ENCODE measurements at places on chromosomes 7 and 10.

DNA sequence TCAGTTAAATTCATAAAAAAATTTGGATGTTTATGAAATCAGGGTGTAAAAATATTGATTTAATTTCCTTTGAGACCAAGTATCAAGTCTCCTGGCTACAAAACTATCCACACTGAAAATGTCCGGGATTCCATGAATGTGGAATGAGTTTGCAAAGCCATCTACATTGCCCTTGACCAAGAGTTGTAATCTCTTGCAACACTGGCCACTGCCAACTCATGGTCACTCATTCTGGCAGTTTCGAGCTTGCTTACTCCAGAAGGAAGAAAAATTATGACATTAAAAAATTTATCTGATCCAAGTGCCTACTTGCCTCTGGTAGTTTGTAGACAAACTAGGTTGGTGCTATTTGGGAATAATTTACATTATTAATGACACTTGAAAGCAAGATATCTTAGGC lies 84.2 kb downstream of the NPY start:
- no peak for DNase-seq

GRCh38 chr7:70619130-70619529 lies 512.8 kb upstream of the GALNT17 start:
- no peak for DNase-seq

GRCh38 chr7:3439333-3440030 lies 138.4 kb downstream of the SDK1 start:
- DNase-seq = peak; percentile 50

DNA sequence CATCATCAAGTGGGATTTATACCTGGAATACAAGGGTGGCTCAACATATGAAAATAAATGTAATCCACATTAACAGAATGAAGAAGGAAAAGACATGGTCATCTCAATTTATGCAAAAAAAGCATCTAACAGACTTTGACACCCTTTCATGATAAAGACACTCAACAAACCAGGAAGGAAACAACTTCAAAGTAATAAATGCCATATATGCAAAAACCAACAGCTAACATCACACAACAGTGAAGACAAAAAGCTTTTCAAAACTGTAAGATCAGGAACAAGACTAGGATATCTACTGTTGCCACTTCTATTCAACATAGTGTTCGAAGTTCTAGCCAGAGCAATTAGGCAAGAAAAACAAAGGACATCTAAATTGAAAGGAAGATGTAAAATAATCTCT lies 22.9 kb downstream of the TNPO3 start:
- DNase-seq = no peak

GRCh38 chr7:142553216-142553615 lies 196.1 kb upstream of the PRSS1 start:
- no peak for DNase-seq

DNA sequence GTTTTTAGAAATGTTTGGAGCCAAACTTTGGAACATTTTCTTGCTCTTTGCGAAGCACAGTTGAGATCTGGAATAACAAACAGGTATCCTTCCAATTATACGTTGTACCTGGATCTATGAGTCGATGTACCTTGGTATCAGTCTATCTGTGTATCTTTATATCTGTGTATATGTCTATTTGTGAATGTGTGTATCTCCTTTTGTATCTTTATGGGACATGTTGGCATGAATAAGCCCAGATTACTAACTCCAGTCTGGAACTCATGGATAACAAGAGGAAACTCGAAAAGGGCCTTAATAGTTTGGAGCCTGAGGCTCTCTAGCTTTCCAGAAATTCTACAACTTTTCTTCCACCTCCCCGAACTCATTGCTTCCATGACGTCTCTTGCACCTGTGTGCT lies 490.0 kb downstream of the GATA3 start:
- no peak for DNase-seq

DNA sequence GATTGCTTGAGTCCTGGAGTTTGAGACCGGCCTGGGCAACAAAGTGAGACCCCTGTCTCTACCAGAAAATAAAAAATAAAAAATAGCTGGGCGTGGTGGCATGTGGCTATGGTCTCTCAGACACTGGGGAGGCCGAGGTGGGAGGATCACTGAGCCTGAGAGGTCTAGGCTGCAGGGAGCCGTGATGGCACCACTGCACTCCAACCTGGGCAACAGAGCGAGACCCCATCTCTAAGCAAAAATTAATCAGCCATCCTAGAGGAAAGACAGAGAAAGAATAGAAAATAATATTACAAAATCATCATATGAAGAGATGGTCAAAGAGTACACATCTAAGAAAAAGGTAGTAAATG lies 4.9 kb upstream of the EPHB4 start:
- no peak for DNase-seq

DNA sequence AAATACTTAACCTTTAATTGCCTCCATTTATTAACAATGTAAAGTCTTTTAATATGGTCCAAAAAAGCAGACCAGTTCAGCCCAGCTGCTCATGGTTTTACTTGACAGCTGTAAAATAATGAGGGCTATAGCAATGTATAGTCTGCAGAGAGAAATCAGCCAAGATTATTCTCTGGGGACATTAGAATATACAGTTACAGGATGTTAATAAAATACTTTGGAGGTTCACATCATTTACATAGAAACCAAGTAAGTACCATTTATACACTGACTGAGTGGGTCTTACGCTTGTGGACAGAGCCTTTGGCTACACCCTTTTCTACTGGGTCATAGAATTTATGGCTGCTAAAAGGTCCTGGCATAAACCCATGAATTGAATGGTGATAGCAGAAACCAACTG lies 340.7 kb upstream of the CELF2 start:
- DNase-seq = no peak

DNA sequence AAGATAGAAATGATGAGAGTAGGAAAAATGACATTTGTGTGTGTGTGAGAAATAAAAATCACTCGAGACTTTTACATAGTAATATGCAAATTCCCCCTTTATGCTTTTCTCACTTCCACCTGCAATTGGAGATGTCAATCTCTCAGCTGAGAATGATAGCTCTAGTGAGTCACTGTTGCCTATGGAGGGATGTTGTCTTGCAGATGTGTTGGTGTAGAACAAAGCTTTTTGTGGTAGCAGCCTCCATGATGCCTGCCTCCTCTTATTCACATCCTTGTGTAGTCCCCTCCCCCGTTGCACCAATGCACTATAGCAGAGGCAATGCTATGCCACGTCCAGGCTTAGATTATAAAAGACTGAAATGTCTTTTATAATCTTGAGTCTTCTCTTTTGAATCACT lies 33.8 kb downstream of the SPAG6 start:
- no peak for DNase-seq

- no peak for DNase-seq
Measured at GRCh38 chr7:69654849-69655707, 56.8 kb downstream of the AUTS2 start.

DNA sequence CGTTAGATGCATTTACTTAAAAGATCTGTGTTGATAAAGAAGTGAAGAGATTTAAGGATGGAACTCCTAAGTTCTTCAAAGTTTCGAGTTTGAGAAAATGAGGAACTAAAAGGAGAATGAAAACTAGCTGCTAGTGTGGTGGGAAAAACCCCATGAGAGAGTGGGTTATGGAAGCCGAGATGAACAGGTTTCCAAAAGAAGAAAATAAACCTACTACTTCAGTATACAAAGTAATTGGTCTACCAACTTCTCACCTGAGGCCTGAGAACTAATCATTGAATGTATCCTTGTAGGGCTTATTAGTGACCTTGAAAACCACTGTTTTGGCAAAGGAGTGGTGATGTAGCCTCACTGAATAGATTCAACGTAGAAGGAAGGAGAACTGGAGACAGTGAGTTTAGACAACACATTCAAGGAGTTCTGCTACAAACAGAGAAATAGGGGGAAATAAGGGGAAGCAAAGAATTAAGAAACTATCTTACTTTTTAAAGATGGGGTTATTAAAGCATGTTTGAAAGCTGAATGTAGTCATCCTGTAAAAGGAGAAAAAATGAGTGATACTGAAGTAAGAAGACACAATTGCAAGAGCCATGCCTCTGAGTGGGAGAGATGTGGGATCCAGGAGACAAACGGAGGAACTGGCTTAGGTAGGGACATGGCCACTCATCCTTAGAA lies 50.8 kb downstream of the CH25H start:
- DNase-seq = no peak

- DNase-seq = no peak
Measured at GRCh38 chr10:5524641-5525560, at the start of gene CALML3. Gene CALML3 (plus strand): TSS chr10:5524961. CDS start chr10:5525086, 125 bp downstream.

DNA sequence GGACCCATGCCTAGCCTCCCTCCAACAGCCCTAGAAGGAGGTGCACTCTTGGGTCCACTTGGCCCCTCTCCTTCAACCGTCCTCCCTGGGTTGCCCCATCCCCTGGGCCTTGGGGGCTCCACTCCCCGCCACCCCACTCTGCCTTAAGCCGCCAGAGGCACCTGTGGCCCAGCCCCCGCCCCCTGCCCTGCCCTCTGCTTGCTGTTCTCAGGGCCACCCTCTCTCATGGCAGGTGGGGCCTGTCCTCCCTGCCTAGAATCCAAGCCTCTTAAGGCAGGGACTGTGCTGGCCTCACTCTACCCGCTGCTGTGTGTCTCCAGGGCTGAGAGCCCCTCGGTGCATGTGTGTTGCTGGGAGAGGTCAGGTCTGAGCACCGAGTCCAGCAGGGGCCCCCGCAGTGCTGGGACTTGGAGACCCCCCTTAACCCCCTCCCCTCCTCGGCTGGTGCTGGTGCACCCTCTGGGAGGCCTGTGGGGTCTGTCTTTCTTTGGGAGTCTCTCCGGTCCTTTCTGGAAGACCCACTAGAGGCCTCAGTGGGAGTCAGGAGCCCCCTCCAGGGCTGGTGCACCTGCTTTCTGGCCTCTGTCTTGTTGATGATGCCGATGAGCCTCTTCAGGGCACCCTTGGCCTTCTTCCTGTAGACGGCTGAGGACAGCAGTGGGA lies 43.8 kb downstream of the CFAP46 start:
- DNase-seq = no peak

GRCh38 chr7:128884561-128885369 lies 22.1 kb downstream of the ATP6V1F start:
- no peak for DNase-seq

- peak; percentile 49 for DNase-seq
Measured at GRCh38 chr7:112869111-112869774, 79.0 kb upstream of the TMEM168 start.

DNA sequence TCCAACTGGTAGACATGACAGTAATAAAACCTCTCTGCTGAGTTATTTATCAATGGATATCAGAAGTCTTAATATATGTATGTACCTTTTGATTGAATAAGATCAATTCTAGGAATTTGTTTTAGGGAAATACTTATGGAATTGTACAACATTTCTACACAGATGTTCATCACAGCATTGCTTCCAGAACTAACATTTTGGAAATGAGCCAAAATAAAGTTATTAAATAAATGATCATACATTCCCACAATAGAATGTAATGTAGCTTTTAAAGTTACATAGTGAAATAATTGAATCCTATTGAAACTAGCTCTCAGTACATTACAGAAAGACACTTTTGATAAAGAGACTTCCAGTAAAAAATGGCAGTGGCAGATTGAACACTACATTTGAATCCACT lies 481.6 kb upstream of the LRRN3 start:
- DNase-seq = no peak

DNA sequence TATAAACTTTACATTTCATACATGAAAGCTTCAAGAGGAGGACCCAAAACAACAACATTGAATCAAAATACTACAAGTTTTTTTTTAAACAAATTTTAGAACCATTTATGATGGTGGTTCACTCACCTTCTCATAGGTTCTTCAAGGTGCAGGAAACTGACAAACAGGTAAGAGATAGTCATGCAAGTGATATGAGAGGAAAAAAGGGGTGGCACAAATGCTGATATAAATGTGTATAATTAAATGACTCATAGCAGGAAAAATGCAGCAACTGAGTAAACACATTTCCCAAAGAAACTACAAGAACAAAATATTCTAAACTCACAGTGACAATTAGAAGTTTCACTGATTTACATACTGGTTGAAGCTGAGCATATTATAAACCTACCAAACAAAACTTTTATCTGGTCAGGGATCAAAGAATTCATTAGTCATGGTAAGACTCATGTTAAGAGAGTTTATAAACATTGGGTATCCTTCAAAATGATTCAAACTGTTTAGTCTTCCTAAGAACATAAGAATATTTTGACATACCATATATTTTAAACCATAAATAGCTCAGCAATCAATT lies 14.1 kb downstream of the ZWINT start:
- DNase-seq = no peak

DNA sequence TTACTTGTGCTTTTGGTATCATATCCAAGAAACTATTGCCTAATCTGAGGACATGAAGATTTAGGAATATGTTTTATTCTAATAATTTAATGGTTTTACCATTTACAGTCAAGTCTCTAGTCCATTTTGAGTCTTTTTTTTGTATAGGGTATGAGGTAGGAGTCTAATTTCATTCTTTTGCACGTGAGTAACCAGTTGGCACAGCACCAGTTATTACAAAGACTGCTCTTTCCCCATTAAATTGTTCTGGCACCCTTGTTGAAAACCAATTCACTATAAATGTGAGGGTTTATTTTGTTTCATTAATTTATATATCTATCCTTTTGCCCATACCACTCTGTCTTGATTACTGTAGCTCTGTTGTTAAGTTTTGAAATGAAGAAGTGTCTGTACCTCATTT lies 381.6 kb downstream of the SUGCT start:
- DNase-seq = no peak

- DNase-seq = peak; percentile 86
Measured at GRCh38 chr10:123995461-123996131, 97.8 kb downstream of the CHST15 start.

DNA sequence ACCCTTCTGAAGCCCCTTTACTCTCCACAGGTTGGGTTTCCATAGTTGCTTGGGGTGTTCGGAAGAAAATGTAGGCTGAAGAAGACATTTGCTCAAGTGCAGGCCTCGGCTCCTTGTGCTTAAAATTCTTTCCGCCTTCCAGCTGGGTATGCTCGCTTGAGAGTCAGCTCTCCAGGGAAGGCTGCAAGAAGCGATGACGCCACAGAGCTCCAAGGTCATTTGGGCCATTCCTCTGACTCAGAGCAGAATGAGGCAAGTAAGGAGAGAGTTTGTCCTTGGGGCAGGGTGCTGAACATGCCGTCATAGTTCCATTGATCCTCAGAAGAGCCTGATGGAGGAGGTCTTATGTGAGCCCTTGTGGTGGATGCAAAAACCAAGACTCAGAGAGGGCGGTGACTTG lies 27.4 kb upstream of the HSPA12A start:
- no peak for DNase-seq

- DNase-seq = no peak
Measured at GRCh38 chr10:76302961-76303630, 871.7 kb downstream of the LRMDA start.

GRCh38 chr7:99790407-99790806 lies 6.4 kb upstream of the CYP3A4 start:
- peak; percentile 52 for DNase-seq
